ENCODE measurements at places on chromosomes 5 and 9.

DNA sequence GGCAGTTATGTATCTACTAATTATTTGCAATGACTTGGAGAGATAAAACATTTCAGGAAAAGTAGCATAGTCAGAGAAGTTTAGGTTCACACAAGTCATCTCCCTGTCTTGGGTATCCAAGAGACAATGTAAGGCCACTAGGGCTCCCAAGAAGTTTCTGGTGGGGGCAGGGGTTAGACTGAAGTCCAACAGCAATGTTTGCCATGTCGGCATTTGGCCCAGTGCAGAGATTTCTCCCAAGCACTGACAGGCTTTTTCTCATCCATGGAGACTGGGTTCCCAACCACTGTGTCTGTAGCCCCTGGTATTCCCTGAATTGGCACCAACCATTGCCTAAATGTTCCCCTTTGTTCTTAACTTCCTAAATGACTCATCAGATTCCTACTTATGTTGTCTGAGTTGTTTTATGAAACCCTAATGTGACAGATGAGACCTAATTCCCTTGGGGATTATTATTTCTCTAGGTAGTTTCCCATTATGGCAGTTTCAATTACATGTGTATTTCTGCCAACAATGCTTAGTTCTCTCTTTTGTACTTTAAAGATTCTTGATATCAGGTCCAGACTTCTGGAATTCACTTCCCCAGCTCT, 103.6 kb upstream of the EGFLAM start:
- DNase-seq = no peak

DNA sequence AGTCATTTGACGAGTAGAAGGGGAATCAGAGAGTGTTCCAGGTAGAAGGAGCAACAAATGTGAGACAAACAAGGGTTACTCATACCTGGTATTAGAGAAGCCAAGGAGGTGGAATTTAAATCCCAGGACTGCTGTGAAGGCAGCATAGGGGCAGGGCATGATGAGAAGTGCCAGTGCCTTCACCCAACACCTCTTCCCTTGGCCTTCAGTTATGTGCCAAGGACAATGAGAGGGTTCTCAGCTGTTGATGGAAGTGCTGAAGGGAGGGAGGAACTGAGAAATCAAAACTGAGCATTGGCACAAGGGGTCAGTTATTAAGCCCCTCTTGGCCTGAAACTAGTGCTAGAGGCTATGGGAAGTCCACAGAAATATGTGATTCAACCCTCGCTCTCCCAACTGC, 50.3 kb downstream of the GARNL3 start:
- DNase-seq = no peak

DNA sequence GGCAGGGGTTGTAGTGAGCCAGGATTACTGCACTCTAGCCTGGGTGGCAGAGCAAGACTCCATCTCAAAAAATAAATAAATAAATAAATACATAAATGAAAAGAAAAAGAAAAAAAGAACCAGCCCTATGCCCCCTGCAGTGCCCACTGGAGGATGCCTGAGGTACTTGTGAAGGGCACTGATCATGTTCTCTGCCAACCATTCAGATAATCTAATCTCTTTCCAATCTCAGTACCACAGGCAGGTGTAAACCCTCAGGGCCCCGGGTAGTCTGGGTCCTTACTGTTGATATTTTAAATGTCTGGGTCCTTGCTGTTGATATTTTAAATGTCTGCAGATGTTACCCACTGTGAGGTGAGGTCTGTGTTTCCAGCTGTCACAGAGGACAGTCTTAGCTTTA, 321.8 kb upstream of the ADCY2 start:
- no peak for DNase-seq

GRCh38 chr9:17004500-17004899, 130.3 kb upstream of the CNTLN start:
- no peak for DNase-seq

- DNase-seq = peak; percentile 91
These were observed at the start of gene NR3C1 for GRCh38 chr5:143403593-143404415. Gene NR3C1 (minus strand): TSS chr5:143403686. CDS start chr5:143400839, 2,847 bp downstream.

GRCh38 chr9:93862877-93863545, 92.1 kb downstream of the BARX1 start:
- no peak for DNase-seq
